ENCODE measurements at places on chromosomes 16 and 17. TPM values are rescaled to one million over a fixed set of nuclear protein-coding genes. Genes with fewer than 3 reads are reported as not detected.

ARL2BP gene
- 52.0 TPM for total RNA-seq

MPV17L gene
- 14.4 TPM for total RNA-seq

KRT33B gene
- total RNA-seq, result not detected

TBC1D3H gene
- total RNA-seq, result not detected

E2F4 gene
- 68.4 TPM for total RNA-seq

ATP2C2 gene
- total RNA-seq, result 0.67 TPM

HSD17B1 gene
- total RNA-seq, result 3.2 TPM

RAB26 gene
- total RNA-seq, result not detected

HIC1 gene
- total RNA-seq, result 34.4 TPM

CDRT15L2 gene
- total RNA-seq, result not detected

TMEM170A gene
- 17.3 TPM for total RNA-seq

P2RX5 gene
- total RNA-seq, result 0.29 TPM

- DNase-seq, result peak; percentile 16
These were observed 345.8 kb downstream of the SOX9 start for GRCh38 chr17:72466606-72467005.

- no peak for DNase-seq
These were observed 12.5 kb downstream of the RGS11 start for GRCh38 chr16:263182-263774.

GRCh38 chr17:62099532-62099931, 34.5 kb upstream of the MED13 start:
- DNase-seq, result no peak

- DNase-seq, result no peak
These were observed 1.5 kb upstream of the SOX8 start for GRCh38 chr16:979859-980594.

DNA sequence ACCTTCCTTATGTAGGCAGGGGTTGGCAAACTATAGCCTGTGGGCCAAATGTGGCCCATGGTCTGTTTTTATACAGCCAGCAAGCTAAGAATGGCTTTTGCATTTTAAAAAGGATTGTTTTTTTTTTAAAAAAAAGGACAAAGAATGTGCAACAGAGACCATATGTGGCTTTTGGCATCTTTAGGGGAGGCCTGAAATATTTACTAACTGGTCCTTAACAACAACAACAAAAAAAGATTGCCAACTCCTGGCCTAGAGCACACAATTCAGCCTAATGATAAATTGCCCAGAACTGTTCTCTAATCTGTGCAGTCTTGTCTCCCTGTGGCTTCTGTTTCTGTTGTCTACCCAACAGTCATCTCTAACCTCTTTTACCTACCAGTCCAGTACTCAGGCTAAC, 67.1 kb downstream of the SSH2 start:
- DNase-seq, result no peak

DNA sequence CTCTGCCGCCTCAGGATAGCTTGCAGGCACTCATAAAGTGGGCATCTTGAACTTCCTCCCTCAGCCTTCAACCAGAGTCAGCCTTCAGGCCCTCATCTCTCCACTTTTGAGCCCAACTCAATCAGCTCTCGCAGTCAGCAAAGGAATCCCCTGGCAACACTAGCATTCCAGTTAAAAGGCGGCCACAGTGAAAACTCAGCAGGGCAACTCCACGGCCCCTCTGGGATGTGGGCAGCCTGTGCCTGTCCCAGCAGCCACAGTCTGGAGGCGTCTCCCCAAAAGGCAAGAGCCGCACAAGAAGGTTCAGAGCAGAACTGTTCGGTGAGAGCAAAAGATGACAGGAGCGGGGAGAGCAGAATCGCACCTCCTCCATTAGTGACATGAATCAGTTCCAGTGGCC, 9.0 kb downstream of the TMEM11 start:
- DNase-seq, result no peak

- peak; percentile 96 for DNase-seq
These were observed 1.9 kb downstream of the SLC16A3 start for GRCh38 chr17:82230609-82231311.

GRCh38 chr17:53150101-53150698, 672.5 kb upstream of the KIF2B start:
- DNase-seq, result no peak

GRCh38 chr16:11556945-11557720, 29.6 kb downstream of the LITAF start:
- no peak for DNase-seq

- no peak for DNase-seq
These were observed 27.0 kb downstream of the RSL1D1 start for GRCh38 chr16:11824362-11824761.

DNA sequence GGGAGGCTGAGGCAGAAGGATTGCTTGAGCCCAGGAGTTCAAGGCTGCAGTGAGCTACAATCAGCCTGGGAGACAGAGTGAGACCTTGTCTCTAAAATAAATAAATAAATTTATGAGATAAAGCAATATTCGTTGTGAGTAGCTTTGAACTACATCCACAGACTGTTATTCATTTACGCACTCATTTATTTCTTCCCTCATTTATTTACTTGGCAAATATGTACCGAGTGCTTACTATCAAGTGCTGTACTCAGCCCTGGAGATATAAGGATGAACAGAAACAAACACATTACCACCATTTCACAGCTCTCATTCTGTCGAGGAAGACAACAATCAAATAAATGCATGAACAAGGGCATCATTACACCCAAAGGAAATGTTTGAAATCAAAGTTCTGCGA, 24.7 kb upstream of the UMOD start:
- DNase-seq, result no peak

- DNase-seq, result peak; percentile 95
These were observed 32.1 kb upstream of the FBXW10B start for GRCh38 chr17:15651583-15652110.

Measured in mesenteric fat pad (tissue), 1 donor.